Naive B cell (primary cell): ENCODE measurements at places on chromosomes 11 and 22.

DNA sequence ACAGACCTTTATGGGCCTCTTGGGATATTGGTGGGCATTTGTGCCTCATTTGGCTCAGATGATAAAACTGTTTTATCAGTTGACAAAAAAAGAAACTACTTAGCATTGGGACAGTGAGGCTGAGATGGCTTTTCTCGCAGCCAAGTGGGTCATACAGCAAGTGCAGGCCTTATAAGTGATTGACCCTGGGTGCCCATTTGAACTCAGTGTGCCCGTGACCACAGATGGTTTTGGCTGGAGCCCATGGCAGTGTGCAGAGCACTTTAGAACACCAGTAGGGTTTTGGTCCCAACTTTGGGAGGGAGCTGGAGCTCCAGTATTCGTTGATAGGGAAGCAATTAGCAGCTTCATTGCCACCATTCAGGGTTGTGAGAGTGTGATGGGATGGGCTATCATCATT lies 404.5 kb upstream of the LARGE1 start:
- no peak for DNase-seq

GRCh38 chr11:97973352-97973857 lies 1047.3 kb upstream of the CNTN5 start:
- no peak for DNase-seq

DNA sequence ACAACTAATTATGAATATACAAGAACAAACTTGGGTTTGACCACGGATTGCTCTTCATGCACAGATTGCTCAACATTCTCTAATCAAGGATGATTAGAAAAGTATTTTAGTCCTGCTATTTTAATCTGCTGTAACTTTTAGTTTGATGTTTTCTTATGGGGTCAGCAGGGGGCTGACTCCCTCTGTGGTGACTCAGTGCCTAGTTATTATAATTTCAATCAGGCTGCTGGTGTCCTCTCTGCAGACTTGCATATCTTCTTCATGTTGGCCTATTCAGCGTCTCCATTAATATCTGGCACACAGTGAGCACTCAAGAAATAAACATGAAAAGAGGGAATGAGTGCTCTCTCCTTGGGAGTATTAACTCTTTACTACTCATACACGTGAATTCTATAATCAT lies 223.8 kb upstream of the DDI1 start:
- no peak for DNase-seq

- no peak for DNase-seq
Observed at GRCh38 chr22:41015003-41015402, 63.8 kb downstream of the RBX1 start.
